Glutamatergic neuron (in vitro differentiated cells): ENCODE measurements at places on chromosomes 7 and 10. TPM values are rescaled to one million over a fixed set of nuclear protein-coding genes. Genes with fewer than 3 reads are reported as not detected.

Gene OLAH
- not detected for total RNA-seq

Gene ATOH7
- 0.86 TPM for total RNA-seq

Gene LRIT1
- total RNA-seq, result not detected

Gene KIAA1549
- 40.2 TPM for total RNA-seq

Gene ABCC2
- 0.39 TPM for total RNA-seq

Gene CPN1
- total RNA-seq, result not detected

GRCh38 chr10:115063701-115064658, 29.2 kb upstream of the ATRNL1 start:
- H3K4me1 ChIP-seq, result peaks cover 14% of the 10 kb centered on the region
- H3K4me3 ChIP-seq, result no peak overlapping the region
- DNase-seq, result no peak
- no peak overlapping the region for H3K27ac ChIP-seq
- H3K36me3 ChIP-seq, result no peaks in the 10 kb centered on the region

- peaks cover 6% of the 10 kb centered on the region for H3K4me1 ChIP-seq
- H3K27ac ChIP-seq, result no peak overlapping the region
- H3K36me3 ChIP-seq, result no peaks in the 10 kb centered on the region
- DNase-seq, result no peak
- peaks cover 3% of the 10 kb centered on the region for H3K27me3 ChIP-seq
Observed at GRCh38 chr10:91549262-91549661, 83.6 kb downstream of the PPP1R3C start.

DNA sequence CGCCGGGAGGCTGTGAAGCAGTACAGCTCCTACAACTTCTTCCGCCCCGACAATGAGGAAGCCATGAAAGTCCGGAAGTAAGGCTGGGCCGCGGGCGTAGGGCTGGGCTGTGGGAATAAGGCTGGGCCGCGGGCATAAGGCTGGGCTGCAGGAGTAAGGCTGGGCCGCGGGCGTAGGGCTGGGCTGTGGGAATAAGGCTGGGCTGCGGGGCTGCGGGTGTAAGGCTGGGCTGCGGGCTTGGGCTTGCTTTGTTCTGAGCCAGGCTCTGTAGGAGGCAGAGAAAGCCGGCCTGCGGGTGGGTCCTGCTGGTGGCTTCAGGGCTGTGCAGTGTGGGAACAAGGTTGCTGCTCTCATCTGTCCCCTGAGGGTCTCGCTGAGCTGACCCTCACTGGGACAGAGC, 12.5 kb downstream of the PFKFB3 start:
- no peak for DNase-seq
- H3K27me3 ChIP-seq, result peaks cover 2% of the 10 kb centered on the region
- H3K27ac ChIP-seq, result peak overlapping the region; percentile 66

DNA sequence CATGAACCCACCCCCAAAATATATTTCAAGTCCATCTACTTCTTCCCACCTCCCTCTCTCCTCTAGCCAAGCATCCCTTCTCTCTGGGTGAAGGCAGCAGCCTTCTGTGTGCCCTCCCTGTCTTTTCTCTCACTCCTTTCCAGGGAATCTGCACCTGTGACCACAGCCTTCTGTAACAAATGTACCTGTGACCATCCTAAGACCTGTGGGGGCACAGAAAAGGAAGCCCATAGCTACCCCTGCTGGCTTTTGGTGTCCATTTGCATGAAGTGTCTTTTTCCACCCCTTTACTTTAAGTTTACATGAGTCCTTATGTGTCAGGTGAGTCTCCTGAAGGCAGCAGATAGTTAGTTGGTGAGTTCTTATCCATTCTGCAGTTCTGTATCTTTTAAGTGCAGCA, 2.0 kb upstream of the TBXAS1 start:
- H3K4me3 ChIP-seq, result no peak overlapping the region
- no peak for DNase-seq
- no peak overlapping the region for H3K27ac ChIP-seq
- peaks cover 4% of the 10 kb centered on the region for H3K27me3 ChIP-seq
- no peaks in the 10 kb centered on the region for H3K36me3 ChIP-seq

- peak overlapping the region; percentile 91 for H3K4me3 ChIP-seq
- H3K36me3 ChIP-seq, result no peaks in the 10 kb centered on the region
- H3K4me1 ChIP-seq, result peaks cover 1% of the 10 kb centered on the region
- H3K27ac ChIP-seq, result peak overlapping the region; percentile 96
- no peak for DNase-seq
- peaks cover 6% of the 10 kb centered on the region for H3K27me3 ChIP-seq
Observed at GRCh38 chr10:68721673-68722335, 765 bp downstream of the CCAR1 start.

GRCh38 chr10:125772864-125773180, 2.8 kb downstream of the MMP21 start:
- H3K27ac ChIP-seq, result no peak overlapping the region
- no peak overlapping the region for H3K4me3 ChIP-seq
- H3K4me1 ChIP-seq, result peaks cover 3% of the 10 kb centered on the region
- peaks cover 4% of the 10 kb centered on the region for H3K36me3 ChIP-seq

DNA sequence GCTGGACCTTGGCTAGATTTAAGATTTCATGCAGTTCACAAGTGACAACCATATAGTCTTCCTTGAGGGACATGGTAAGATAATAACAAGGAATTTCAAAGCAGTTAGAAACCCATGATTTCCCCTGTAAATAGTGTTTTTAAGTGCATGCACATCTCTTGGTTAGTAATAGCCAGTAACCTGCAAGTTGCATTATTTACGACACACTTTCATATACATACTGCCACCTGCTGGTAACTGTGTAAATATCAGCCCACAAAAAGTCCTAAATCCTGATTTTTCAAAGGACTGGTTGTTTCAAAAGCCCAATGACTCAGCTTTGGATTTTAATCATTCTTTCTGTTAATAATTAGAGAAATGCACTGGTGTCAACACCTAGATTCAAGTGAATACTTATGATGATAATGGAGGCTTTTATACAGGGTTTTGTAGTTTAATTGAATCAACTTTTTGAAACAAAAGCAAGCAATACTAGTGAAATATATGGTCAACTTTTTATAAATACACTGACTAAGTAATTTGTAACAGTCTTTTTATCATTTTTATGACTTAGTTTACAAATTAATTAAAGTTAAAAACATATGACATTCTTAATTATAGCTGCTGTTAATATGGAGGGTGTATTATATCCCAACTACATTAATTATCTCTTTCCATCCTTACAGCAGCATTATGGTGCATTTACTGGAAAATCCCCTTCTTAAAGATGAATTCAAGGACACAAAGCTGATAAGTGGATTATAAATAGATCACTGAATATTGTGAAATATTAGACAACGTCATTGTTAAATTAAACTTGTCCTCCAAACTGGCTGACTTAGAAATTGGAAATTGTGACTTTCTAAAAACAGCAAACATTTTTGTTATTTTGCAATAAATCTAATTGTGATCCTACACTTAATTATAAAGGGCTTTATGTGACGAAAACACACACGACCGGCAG, 367.7 kb upstream of the SEMA3D start:
- H3K4me1 ChIP-seq, result peaks cover 4% of the 10 kb centered on the region
- no peaks in the 10 kb centered on the region for H3K36me3 ChIP-seq
- H3K27ac ChIP-seq, result no peak overlapping the region
- no peaks in the 10 kb centered on the region for H3K27me3 ChIP-seq
- H3K4me3 ChIP-seq, result no peak overlapping the region

GRCh38 chr10:109931163-109931562, 7.9 kb upstream of the XPNPEP1 start:
- DNase-seq, result no peak
- no peaks in the 10 kb centered on the region for H3K36me3 ChIP-seq
- no peaks in the 10 kb centered on the region for H3K27me3 ChIP-seq
- no peaks in the 10 kb centered on the region for H3K4me1 ChIP-seq
